ENCODE measurements at places on chromosomes 1 and 21.

DNA sequence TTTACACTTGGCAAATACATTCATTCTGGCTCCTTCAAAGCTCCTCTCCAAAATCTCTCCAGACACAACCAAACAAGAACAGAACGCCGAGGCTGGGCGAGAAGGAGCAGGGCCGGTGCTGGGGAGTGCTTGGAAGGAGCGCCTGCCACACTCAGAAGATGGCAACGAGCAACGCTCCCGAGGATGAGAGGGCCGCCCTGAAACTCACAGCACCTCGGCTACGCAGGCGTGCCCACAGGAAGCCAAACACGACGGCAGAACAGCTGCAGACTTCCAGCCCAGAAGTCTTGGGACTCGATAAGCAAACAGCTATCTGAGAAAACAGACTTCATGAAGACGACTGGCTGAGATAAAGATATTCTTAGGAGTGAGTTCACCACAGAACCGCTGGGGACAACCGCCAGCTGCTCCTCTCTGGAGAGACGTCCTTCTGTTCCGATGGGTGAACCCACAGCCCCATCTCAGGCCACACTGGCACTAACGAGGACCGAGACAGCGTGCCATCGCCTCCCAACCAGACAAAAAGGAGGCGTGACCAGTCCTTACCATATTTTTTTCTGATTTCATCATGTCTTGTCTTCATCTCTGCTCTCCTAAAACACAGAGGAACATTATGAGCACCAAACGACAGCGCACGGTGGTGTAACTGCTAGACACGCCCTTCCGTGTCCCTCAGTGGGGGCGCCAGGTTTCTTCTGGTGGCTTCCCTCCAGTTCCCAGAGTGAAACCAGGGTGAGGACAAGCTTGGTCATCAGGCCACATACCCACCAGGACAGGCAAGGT lies 18.6 kb downstream of the PTTG1IP start:
- DNase-seq: no peak

- no peak for DNase-seq
Observed at GRCh38 chr1:178060789-178061556, 32.9 kb upstream of the RASAL2 start.

GRCh38 chr1:38898653-38899230 lies 17.4 kb upstream of the GJA9 start:
- DNase-seq: no peak

DNA sequence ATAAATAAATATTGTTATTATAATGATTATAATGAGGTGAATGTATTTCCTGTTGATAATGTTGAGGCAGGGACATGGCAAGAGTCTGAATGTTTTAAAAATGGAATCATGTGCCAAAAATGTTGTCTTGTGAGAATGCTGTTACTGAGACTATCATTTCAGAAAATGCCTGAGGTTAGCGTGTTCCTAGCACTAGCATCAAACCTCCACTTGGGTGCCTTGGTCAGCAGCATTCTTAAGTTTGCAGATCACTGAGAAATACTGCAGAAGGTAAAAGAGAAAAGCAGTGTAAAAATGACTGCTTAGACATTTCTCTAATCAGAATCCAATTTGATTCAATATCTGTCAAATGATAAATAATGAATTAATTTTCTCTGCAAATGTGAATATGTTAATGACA lies 50.8 kb downstream of the OLFM3 start:
- no peak for DNase-seq

DNA sequence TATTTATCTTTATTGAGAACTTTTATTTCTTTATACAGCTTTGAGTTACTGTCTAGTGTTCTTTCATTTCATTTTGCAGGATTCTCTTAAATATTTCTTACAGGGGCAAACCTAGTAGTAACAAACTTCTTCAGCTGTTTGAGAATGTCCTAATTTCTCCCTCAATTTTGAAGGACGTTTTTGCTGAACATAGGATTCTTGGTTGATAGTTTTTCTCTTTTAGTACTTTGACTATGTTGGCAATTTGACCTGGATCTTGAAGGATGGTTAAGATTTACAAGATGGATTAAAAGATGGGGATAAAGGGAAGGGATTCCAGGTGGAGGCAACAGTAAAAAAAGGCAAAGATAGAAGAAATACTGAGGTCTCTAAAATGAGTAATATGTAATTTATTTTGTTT lies 38.9 kb downstream of the XPR1 start:
- no peak for DNase-seq

DNA sequence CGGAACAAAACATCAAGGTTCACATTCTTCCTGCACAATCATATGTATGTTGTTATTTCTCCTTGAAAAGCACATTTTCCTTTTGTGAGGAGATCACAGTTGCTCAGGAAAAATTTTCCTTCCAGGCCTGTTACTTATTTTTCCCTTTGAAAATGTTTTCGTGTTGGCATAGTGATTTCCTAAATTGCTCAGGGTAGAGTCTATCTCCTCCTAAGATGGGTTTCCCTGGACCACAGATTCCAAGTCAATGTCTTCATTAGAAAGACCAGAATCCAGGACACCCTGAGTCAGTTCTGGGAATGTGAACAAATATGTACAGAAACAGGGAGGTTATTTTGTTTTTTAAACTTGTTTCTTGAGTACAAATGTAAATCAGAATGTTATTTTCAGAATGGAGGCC lies 94.3 kb upstream of the C1orf105 start:
- DNase-seq: no peak

DNA sequence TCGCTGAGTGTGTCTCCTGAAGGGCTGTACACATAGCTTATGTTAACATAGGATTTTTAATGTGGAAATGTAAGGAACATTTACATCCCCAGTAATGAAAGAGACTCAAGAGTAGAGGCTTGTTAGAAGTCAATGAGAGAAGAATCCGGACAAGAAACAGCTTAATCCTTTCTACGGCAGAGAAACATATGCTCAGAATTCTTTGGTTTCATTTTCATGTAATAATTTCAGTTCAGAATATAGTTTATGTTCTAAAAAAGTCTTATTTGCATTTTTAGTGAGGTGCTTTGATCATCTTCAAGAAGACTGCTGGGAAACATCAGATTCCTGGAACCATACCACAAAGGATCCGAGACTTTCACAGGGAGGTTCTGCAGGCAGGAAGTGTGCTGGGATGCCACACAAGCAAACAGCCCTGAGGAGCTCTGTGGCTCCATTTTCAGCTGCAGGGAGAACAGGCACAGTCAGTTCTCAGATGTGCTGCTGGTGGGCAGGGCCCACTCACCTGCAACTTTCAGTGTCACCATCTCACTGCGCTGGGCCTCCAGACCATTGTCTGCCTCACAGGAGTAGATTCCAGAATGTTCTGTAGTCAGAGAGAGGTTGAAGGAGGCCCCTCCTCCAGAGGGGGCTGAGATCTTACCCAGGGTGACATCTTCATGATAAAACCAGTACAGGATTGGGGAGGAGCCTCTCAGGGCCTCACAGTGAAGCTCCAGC lies 28.4 kb downstream of the FCRL5 start:
- DNase-seq: no peak

GRCh38 chr1:232557096-232557495 lies 72.8 kb downstream of the SIPA1L2 start:
- DNase-seq: no peak

DNA sequence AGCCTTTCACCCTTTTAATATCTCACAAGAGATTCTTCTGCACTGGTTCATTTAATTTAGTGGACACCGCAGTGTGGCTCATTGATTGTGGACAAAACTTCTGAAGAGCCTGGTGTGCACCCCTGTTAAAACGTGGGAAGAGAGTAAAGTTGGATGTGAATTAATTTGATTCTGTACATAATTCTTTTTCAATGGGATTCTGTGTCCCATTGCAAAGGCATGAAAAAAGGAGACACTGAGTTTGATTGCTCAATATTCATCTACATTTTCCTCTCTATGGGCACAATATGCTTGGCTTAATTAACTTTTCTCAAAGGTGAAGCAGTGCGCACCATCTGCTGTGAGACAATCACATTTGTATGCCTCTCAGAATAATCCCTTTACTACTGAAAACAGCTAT lies 95.1 kb downstream of the BARHL2 start:
- DNase-seq: no peak
